ENCODE measurements at places on chromosomes 2 and 18. TPM values are rescaled to one million over a fixed set of nuclear protein-coding genes. Genes with fewer than 3 reads are reported as not detected.

Gene GRHL1
- total RNA-seq: 8.5 TPM

Gene CAVIN2
- 0.27 TPM for total RNA-seq

GRCh38 chr2:127560201-127560930, 24.9 kb downstream of the MYO7B start:
- no peak overlapping the region for H3K27ac ChIP-seq
- no peaks in the 10 kb centered on the region for H3K4me1 ChIP-seq
- H3K27me3 ChIP-seq: peaks cover 8% of the 10 kb centered on the region
- no peak overlapping the region for H3K4me3 ChIP-seq

DNA sequence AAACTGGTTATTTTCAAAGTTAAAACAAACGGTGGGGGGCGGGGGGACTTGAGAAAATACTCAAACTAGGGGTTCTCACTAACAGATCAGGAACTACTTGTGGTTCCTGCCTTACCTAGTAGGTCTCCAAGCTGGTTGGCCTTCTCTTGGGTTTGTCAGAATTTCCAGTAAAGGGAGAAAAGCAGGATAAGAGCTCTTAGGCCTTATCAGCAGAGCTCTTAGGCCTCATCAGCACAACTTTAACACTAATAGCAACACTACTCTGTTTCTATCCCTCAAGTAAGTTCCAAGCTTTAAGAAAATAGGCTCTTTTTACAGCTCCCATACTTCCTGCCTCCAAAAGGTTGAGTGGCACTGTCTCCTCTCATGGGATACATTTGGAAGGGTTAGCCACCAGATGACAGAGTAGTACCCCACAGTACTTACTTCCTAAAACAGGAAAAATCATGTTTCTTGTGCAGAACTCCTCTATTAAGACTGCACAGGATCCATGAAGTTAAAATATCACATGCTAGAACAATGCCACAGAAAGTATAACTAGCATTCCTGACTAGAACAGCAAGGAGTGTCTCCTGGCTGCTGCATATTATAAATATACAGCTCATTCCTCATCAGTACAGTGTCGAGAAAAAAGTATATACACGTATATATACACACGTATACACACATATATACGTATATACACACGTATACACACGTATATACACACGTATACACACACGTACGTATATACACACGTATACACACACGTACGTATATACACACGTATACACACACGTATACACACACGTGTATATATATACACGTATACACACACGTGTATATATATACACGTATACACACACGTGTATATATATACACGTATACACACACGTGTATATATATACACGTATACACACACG, 6.1 kb downstream of the FBXO11 start:
- DNase-seq: no peak
- H3K4me3 ChIP-seq: no peak overlapping the region
- no peak overlapping the region for H3K27ac ChIP-seq
- peaks cover 13% of the 10 kb centered on the region for H3K4me1 ChIP-seq
- H3K36me3 ChIP-seq: no peaks in the 10 kb centered on the region
- H3K27me3 ChIP-seq: no peaks in the 10 kb centered on the region

GRCh38 chr2:120740765-120741524, 5.3 kb downstream of the GLI2 start:
- peak overlapping the region; percentile 20 for H3K4me3 ChIP-seq
- H3K27me3 ChIP-seq: peaks cover 8% of the 10 kb centered on the region
- H3K4me1 ChIP-seq: peaks cover 41% of the 10 kb centered on the region
- DNase-seq: no peak
- no peaks in the 10 kb centered on the region for H3K36me3 ChIP-seq

- no peaks in the 10 kb centered on the region for H3K4me1 ChIP-seq
- H3K36me3 ChIP-seq: no peaks in the 10 kb centered on the region
Observed at GRCh38 chr18:9992300-9992972, 78.6 kb downstream of the VAPA start.

- no peak overlapping the region for H3K27ac ChIP-seq
- H3K4me1 ChIP-seq: peaks cover 19% of the 10 kb centered on the region
- no peak overlapping the region for H3K4me3 ChIP-seq
- DNase-seq: no peak
- H3K36me3 ChIP-seq: no peaks in the 10 kb centered on the region
- no peaks in the 10 kb centered on the region for H3K27me3 ChIP-seq
Observed at GRCh38 chr2:108612153-108612513, 77.9 kb downstream of the LIMS1 start.

DNA sequence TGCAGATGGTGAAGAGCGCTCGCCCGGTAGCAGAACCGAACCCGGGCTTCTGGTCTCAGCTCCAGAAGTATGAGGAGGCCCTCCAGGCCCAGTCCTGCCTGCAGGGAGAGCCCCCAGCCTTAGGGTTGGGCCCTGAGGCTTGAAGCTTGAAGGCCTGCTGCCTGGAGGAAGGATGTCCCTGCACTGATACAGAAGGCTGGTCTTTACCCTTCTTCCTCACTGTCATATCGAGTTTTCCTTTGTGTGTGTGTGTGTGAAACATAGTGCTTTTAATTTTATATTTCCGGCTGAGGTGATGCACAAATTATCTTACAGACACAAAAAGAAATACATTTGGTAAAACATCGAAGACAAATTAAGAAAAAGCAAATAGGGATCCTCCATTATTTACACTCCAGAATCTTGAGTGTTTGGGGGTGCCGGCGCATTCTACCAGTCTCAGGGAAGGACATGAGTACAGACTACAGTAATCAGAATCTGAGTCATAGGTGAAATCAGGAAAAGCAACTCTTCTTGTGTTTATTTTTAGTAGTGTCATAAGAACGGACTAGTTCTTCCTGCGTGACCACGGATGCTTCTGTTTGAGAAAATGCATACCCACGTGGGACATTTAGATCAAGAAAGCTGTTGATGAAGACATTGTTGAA, 1.3 kb downstream of the DUSP28 start:
- H3K36me3 ChIP-seq: peaks cover 7% of the 10 kb centered on the region
- H3K27ac ChIP-seq: peak overlapping the region; percentile 98
- H3K4me3 ChIP-seq: peak overlapping the region; percentile 67

DNA sequence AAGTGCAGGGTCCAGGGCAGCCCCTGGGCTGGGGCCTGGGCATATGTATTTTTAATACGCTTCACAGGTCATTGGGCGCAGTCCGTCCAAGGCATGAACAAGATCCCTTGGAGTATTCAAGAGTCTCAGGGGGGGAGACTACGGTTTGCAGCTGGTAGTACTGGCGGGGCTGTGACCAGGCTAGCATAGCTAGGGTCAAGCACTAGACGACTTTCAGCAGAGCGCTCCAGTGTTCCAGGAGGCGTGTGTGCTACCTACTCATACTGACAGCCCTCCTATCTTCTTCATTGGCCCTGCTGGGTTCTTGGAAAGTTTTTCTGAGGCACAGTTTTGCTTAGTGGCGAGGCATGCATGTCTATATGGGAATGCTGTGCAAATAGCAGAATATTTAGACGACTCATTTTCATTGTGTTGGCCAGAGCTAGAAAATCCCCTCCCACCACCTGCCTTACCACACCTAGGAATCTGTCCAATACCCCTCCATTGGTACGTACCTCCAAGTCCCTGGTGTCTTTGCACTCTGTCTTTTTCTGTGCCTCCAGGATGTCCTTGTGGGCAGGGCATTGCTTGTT, 68.2 kb downstream of the GLI2 start:
- peaks cover 7% of the 10 kb centered on the region for H3K4me1 ChIP-seq
- H3K36me3 ChIP-seq: no peaks in the 10 kb centered on the region
- DNase-seq: no peak
- no peaks in the 10 kb centered on the region for H3K27me3 ChIP-seq
- H3K27ac ChIP-seq: no peak overlapping the region

GRCh38 chr2:167602122-167602521, 645.3 kb downstream of the STK39 start:
- no peaks in the 10 kb centered on the region for H3K4me1 ChIP-seq
- H3K27me3 ChIP-seq: no peaks in the 10 kb centered on the region
- no peak for DNase-seq
- no peak overlapping the region for H3K4me3 ChIP-seq
- H3K27ac ChIP-seq: no peak overlapping the region
